ENCODE measurements at places on chromosomes 5 and 9.

DNA sequence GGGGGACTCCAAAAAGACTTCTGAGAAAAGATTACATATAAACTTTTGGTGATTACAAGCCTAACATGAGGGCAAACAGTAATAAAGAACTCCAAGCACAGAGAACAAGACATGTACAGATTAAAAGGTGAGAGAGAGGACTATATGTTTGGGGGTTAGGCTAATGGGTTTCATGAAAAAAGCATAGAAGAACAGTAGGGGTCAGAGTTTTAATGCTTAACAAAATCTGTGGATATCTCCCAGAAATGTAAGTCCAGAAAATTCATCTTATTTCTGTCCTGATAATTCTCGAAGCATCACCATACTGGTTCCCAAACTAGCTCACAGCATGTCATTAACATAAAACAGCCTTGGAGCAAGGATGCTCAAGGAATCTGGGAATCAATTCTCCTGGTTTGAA, 137.2 kb downstream of the ARRDC3 start:
- no peak for DNase-seq

- no peak for DNase-seq
Measured at GRCh38 chr5:113249206-113249605, 185.6 kb downstream of the TSSK1B start.

GRCh38 chr9:100406962-100407361, 20.0 kb upstream of the MSANTD3 start:
- no peak for DNase-seq

DNA sequence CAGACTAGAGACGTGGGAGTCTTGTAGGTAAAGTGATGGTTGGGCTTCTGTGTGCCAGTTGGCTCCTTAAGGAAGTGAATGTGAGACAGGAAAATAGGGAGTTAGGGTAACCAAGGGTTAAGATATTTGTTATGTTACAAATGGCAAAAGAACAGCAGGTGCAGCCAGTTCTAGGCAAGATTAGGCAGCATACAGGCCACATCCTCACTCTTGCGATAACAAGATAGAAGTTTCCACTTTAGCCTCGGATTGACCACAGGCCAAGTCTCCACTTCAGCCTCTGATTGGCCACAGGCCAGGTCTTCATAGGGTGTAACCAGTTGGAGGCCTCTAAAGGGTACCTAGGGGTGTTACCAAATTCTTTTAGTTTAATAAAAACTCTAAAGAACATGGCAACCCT, 54.6 kb upstream of the ABCA1 start:
- DNase-seq = no peak

GRCh38 chr5:171774418-171774817, 11.2 kb upstream of the SMIM23 start:
- DNase-seq = no peak

GRCh38 chr5:1640421-1640881, 116.7 kb upstream of the LPCAT1 start:
- DNase-seq = no peak

DNA sequence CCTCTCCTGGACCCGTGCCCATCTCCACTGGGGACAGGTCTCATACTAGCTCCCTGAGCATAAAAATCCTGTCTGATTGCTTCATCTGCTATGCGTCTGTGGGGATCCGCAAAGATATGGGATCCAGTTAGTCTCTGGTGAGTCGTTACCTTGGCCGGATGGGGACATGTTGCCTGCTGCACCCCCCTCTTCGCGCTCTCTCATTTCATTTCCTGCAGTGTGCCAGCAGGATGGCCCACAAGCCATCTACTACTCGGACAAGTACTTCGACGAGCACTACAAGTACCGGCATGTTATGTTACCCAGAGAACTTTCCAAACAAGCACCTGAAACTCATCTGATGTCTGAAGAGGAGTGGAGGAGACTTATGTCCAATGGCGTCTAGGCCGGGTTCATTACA, 17.0 kb upstream of the CEP78 start:
- DNase-seq = no peak

DNA sequence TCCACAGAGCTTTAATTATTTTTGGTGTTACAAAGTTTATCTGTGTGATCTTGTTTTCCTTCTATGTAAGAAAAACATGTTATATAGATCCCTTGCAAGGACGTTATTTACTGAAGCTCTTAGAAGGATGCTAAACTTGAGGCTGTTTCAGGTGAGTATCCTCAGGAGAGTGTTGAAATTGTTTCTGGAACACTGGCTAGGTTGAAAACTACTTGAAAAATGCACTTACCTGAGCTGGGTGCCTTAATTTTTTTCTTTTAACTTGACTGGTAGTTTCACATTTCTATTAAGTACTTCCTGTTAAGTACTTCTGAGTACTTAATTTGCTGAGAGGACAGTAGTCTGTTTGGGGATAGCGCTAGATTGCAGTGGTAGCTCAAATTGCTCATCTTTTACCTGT, 18.1 kb downstream of the GPBP1 start:
- no peak for DNase-seq

GRCh38 chr5:66467564-66467963, 128.6 kb upstream of the MAST4 start:
- DNase-seq = no peak

GRCh38 chr5:43007246-43007910, 32.7 kb downstream of the ANXA2R start:
- DNase-seq = peak; percentile 96

GRCh38 chr5:176608937-176609723, 826 bp downstream of the GPRIN1 start:
- no peak for DNase-seq

DNA sequence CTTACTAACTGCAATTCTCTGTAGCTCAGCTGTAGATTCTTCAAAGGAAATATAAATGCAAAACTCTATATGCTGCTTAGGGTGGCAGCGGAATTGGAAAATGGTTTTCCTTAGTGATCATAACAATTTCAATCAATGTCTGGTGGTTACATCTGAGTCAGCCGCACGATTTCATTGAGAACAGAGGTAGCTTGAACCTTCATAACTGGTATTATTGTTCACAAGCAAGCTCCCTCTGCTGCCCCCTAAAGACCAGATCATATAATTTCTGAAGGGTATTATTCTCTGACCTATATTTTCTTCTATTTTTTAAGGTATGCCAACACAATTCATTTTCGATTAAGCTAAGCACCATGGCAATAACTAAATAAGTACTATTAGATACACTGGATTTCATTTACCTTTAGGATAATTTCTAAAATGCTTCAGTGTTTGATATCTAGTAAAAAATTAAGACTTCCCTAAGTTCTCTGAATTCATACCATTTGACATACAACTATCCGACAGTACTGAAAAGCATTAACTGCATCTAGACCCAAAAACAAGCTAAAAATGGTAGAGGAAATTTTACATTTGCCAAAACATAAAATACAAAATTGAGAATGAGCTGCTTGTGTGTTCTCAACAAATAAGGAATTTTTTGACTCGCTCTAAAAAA, 181.1 kb upstream of the SPEF2 start:
- peak; percentile 56 for DNase-seq

- DNase-seq = no peak
Measured at GRCh38 chr5:185095-186070, 5.9 kb upstream of the LRRC14B start.

GRCh38 chr5:130286971-130287370, 382.7 kb downstream of the CHSY3 start:
- no peak for DNase-seq

DNA sequence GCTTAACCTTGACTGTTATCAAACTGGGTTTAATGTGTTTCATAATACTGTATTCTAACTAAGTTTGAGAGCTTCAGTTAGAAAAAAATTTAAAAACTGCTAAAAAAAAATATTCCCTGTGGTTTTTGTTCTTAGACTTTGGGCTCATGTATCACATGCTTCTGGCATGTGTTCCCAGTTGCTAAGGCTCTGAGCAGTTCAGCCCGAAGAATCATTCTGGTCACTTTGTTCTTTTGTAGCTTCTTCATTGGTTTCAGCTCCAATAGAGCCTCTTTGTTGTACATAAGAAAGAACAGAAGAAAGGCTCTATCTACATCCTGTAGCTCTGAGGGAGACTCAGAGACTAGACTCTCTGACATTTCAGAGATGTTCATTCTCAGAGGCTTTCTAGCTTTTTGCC, 25.6 kb downstream of the KCNN2 start:
- no peak for DNase-seq

- DNase-seq = no peak
Measured at GRCh38 chr5:177334781-177335700, 16.4 kb downstream of the LMAN2 start.

DNA sequence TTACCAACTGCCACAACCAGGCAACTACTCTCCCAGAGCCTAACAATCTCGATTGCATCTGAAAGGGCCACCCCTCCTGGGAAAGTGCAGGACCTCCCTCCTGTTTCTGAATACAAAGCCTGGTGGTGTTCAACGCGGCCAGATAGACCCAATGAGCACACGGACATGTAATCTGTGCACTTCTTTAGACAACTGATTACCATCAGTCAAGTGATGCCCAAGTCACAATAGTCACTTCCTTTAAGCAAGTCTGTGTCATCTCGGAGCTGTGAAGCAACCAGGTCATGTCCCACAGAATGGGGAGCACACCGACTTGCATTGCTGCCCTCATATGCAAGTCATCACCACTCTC, 739 bp downstream of the C9orf72 start:
- peak; percentile 70 for DNase-seq

DNA sequence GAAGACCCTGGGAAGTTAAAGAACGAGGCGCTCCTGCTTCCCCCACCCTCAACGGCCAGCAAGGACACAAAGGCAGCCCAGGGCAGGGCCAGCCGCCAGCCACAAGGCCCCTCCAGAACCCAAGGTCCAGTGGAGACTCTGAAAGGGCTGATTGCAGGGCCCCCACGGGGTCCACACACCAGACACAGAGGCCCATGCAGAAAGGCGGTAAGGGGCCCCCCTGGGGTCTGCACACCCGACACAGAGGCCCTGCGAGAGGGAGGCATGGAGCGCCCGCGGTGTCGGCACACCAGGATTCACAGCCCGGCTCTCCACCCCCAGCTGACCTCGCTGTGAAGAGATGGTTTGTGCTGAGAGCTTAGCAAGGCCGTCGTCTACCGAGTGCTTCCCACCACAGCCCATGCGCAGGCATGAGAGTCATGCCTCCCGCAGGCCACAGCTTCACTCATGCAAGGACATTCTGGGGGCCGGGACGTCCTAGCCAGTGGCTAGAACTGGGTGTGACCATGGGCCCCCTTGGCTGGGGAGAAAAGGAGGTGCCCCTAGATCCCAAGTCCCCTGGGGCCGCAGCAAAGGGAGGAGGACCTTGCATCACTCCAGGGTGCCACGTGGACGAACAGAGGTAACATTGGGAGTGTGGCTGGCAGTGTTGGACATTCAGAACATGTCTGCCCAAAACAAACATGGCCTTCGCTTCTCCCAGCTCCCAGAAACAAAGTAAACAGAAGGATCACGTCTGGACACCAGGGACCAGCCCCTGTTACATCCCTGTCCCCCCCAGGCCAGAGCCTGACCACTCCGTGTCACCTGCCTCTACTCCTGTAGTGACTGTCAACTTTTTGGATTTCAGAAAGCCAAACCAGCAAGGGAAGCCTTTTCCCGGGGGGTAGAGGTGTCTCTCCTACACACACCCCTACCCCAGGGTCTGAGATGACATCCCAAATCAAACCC, 9.8 kb downstream of the BRD3 start:
- DNase-seq = no peak

GRCh38 chr5:59583151-59583809, 310.2 kb downstream of the PDE4D start:
- no peak for DNase-seq

DNA sequence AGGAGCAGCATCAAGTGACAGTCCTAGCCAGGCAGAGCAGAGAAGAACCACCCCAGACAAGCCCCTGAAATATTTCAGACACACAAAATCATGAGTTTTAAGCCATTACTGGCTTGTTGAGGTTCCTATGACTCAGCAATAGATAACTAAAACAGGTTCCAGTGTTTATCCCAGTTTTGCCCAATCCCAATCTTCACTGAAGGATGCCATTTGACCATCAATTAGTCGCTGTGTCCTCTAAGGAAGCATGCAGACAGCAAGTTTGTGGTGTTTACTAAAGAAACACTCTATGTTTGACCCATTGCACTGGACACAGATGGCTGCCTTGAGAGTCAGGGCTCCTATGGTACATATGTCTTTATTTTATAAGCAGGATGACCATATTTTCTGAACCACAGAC, 186.7 kb downstream of the SYK start:
- no peak for DNase-seq

DNA sequence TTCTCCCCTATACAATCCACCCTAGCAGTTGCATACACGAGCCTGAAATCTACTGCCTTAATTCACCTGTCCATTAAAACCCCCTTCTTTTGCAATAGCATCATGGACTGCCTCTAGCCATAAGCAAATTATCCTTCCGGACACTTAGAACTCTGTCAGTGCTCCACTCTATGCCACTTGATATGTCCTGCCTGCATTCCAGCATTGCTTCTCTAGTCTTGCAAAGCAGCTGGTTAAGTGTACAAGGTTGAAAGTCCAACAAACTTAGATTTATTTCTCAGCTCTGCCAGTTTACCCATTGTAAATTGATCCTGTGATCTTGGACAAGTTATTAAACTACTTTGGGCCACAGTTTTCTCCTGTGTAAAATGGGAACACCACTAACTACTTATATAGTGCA, 197.9 kb downstream of the EPB41L4A start:
- DNase-seq = no peak

GRCh38 chr9:116566677-116567488, 120.2 kb upstream of the TRIM32 start:
- no peak for DNase-seq

- DNase-seq = no peak
Measured at GRCh38 chr5:125446986-125447385, 700.5 kb upstream of the ZNF608 start.

GRCh38 chr9:130857864-130858738, 23.0 kb downstream of the ABL1 start:
- DNase-seq = no peak

- peak; percentile 57 for DNase-seq
Measured at GRCh38 chr5:135034236-135034962, 371 bp upstream of the PITX1 start.

DNA sequence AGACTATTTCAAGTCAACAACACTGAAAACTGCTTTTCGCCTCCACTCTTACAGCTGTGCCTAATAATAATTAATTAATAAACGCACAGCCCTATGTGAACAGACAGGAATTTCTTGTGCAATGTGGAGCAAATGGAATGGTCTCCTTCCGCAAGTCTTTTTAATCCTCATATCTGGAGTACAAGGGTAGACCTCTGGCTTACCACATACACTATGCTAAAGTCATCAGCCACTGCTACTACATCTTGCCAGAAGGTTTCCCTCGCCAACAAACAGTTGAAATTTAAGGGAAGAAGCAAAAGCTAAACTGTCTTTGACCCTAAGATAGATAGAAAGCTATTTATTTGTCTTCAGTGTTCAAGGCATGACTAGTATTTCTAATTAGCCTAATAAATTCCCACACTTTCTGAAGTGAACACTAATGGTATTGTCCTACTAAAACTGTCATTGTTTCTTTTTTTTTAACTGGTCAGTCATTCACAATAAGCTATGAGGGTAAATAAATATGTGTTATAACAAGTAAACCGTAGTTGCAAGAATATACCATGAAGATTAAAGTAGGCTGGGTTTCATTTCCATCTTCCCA, 63.9 kb downstream of the GOLPH3 start:
- DNase-seq = no peak

Data from common myeloid progenitor, CD34-positive (primary cell).